ENCODE measurements at places on chromosomes 5 and 9.

GRCh38 chr9:81855538-81855937 is 72.7 kb upstream of the SPATA31D4 start:
- no peak for DNase-seq

DNA sequence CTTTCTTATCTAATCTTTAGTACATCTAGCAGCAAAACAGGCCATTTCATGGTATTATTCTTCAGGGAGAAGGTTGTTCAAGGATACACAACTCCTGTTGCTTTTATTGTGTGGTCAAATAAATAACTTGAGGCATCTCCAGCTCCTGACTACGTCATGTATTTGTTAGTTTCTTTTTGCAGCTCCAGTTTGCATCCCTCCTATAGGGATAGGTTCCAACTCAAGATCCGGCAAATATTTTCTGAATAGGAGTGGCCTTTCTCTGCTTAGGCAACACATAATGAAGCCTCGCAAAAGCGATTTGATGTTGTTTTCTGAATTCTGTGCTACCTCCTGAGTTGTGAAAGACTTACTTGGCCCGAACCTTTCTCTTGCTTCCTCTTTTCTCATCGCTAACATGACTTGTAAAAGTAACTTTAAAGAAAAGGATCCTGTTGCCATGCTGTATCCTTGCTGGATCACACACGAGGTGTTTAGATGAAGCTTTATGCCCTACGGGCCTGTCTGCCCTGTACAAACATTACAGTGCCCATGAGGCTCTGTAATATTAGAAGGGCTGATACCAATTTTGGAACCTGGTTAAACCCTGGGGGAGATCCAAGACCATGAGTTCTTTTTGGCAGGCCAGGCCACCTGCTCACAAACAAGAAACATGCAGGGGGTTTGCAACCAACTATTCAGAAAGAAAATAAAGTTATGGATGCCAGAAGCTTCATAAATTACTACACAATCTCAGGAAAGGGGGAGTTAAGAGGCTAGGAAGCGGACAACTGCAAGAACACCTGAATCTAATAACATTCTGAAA is 149.8 kb upstream of the FGF10 start:
- DNase-seq, result no peak

- no peak for DNase-seq
Observed at GRCh38 chr5:158522776-158523175, 576.9 kb downstream of the EBF1 start.

DNA sequence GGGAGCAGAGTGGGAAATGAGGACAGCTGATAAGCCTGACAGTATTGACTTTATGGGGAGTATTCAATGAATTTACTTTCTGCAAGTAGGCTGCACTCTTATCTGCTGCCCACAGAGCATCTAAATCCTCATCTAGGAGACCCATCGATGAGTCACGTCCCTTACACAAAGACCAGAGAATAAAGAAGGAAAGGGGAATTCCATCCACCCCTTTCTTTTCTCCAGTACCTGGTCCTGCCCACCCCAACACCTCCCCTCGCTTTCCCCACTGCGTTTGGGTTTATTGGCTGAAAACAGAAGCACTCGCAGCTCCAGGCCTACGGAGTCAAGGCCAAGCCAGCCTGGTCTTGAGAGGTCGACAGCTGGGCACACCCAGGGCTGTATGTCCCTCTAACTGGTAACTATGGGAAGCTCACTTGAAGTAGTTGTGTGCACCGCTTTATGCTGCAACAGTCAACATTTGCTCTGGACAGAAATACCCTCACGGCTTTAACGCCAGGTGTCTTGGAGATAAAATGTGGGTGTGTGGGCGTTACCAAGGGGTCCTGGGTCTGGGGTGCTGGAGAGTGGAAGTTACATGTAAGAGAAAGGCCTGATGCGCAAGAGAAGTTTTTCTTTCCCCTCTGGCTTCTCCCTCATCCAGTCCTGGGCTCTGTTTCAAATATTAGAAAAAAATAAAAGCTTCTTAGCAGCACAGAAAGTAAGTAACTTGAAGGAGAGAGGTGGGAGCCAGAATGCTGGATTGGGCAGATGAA is 14.5 kb upstream of the TAL2 start:
- DNase-seq, result no peak

GRCh38 chr9:89435071-89435823 is 62.7 kb downstream of the SEMA4D start:
- DNase-seq, result no peak

DNA sequence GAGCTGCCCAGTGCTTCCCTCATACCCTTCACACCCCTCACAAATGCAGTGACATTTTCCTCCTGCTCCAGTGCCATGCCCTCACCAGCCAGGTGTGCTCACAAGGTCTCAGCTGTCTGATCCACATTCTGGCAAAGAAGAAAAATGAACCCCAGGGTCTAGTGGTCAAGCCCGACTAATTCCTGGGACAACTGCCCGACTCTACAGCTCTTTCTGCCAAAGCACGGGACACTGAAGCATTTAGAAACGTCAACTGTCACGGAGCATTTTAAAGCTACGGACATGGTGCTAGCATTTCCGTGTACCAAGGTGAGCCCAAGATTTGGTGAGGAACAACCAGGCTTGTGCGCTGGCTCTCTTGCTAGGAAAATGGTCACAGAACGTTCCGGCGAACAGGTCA is 56.8 kb upstream of the PHYKPL start:
- DNase-seq, result no peak

DNA sequence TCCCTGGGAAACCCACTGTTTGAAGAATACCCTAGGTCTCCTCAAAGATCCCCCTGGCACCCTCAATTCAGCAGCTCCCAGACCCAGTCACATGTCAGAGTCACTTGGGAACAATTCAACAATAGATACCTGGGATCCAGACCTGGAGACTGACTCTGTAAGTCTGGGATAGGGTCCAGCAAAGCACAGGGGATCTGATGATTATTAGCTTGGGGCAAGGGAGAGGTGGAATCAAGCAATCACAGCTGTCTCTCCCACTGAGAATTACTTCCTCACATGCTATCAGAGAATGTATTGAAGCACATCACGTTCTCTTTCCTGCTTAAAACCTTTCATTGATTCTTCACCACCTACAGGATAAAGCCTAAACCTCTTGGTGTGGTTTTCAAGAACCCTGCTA is 5.9 kb downstream of the FAM193B start:
- no peak for DNase-seq

DNA sequence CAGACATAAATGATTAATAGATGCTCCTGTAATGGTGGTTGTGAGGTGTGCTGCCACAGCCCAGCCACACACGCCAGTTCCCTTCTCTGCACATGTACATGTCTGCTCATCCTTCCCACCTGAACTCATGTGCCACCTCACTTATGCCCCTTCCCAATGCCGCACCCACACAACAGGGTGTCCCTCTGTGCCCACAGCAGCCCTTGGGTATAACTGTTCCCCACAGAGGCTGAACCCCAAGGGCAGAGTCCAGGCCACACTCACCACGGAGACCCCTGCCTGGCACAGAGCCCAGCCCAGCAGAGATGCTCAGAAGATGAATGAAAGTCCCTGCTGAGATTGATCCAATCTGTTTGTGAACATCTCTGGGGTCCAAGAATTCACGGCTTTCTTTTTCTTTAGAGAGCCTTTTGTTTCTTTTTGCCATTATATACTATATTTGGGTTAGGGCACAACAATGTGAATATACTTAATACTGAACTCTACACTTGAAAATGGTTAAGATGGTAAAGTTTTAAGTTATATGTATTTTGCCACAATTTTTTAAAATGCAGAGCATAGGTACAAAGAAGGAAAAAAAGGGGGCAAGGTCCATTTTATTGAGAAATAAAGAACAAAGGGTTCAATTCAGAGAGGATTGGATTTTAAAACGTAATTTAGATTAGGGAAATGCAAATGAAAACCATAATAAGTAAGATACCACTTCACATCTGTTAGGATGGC is 29.6 kb downstream of the IRF1 start:
- DNase-seq, result no peak

All from GM13976 (cell line).